ENCODE measurements at places on chromosomes 2 and 18.

DNA sequence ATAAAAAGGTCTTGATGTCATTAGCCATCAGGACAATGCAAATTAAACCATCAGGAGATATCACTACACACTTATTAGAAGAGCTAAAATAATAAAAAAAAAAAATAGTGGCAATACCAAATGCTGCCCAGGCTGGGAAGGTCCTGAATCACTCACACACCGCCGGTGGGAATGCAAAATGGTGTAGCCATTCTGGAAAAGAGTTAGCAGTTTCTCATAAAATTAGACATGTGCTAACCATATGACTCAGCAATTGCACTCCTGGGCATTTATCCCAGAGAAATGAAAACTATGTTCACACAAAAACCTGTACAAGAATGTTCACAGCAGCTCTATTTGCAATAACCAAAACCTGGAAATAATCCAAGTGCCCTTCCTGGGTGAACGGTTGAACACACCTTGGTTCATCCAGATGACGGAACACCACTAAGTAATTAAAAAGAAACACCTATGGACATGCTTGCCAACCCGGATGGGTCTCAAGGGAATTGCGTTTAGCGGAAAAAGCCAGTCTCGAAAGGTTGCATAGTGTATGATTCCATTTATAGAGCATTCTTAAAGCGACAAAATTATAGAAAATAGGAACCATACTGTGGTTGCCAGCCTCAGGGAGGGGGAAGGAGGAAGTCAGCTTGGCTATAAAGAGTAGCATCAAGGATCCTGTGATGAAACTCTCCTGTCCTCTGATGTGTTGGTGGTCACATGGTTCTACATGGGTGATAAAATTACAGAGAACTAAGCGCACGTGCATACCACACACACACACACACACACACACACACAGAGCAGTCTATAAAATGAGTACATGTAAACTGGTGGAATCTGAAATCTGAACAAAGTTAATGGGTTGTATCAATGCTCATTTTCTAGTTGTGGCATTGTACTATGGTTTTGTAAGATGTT, 4.6 kb downstream of the MBP start:
- DNase-seq = no peak

GRCh38 chr2:27762951-27763906, 8.3 kb upstream of the MRPL33 start:
- DNase-seq = no peak

GRCh38 chr2:99067871-99068625, 73.5 kb upstream of the C2orf15 start:
- no peak for DNase-seq

DNA sequence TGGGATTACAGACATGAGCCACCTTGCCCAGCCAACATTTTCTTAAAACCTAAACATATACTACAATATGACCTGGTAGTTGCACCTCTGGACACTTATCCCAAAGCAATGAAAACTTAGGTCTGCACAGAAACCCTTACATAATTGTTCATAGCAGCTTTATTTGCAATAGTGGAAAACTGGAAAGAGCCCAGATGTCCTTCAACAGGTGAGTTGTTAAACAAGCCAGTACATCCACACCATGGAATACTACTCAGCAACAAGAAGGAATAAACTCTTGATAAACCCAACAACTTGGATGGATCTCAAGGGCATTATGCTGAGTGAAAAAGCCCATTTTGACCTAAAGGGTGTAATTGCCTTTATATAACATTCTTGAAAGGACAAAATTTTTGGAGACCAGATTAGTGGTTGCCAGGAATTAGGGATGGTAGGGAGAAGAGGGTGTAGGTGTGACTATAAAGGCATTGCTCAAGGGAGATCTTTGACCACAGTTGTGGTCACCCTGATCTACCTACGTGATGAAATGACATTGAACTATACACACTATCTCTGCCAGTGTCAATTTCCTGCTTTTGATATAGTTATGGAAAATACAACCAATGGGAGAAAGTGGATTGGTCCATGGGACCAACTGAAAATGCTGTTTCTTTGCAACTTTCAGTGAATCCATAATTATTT, 11.9 kb upstream of the AMMECR1L start:
- no peak for DNase-seq

- no peak for DNase-seq
Observed at GRCh38 chr2:168697668-168698121, 104.7 kb upstream of the NOSTRIN start.

DNA sequence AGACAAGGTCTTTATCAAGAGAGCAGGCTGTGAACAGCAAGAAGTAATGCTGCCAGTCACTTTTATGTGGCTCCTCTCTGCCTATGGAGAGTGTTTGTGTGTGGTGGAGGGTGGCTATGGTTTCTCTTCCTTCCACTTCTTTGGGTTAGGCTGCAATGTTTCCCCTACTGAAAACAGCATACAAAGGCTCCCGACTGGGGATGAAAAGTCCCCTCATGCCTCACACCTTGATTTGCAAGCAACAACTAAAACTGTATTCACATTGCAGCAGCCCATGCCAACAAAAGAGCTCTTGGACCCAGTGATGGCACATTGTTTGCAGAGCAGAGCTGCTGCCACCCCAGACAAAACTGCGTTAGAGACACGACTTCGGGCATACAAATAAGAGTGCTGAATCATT, 301.6 kb downstream of the SLC8A1 start:
- no peak for DNase-seq

DNA sequence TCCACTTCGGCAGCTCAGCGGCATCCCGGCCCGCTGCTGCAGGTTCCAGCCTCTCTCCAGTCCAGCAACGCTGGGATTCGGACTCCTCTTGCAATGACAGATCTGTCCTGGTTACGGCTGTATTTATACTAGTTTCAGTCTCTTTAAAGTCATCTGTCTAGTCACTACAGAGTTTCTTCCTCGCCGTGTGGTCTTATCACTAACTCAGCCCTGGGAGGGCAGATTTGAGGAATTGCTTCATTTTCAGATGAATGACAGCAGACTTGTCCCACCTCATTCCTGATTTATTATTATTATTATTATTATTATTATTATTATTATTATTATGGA, 2.2 kb downstream of the KLHL29 start:
- DNase-seq = no peak

DNA sequence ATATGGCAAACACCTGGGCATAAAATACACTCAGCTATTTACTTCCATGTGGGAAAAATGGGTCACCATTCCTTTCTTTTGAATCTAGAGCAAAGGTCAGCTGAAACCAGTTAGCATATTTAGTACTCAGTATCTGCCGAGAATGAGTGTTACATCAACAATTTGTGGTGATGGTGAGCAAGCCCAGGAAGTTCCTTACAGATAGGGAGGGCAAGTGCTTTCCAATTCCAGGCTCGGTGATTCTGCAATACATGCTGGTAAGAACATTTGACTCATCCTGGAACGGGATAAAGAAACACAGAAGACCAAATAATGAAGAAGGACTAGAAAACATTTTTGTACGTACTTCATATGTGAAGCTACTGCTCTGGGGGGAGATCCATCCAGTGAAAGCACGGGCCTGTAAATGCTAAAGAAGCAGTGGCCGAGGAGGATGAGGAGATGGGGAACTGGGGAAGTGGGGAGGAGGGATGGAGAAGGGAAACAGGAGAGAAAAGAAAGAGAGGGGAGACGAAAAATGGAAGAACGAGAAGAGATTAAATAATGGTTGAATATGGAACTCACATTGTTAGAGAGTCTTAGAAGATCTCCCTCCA, 251.9 kb downstream of the TTC32 start:
- DNase-seq = no peak

All from cortex of kidney (tissue), 1 donor.